ENCODE measurements at places on chromosomes 11 and 22. TPM values are rescaled to one million over a fixed set of nuclear protein-coding genes. Genes with fewer than 3 reads are reported as not detected.

HTR3A gene
- total RNA-seq: not detected

TMEM86A gene
- 1.00 TPM for total RNA-seq

DLG2 gene
- total RNA-seq: 0.93 TPM

LRRC10B gene
- 0.62 TPM for total RNA-seq

OR51B2 gene
- not detected for total RNA-seq

PGA4 gene
- total RNA-seq: not detected

SLC22A8 gene
- total RNA-seq: not detected

MRGPRE gene
- 0.36 TPM for total RNA-seq

TPBGL gene
- total RNA-seq: 1.0 TPM

PRDX5 gene
- total RNA-seq: 128 TPM

LMNTD2 gene
- 2.5 TPM for total RNA-seq

PDGFB gene
- not detected for total RNA-seq

SLC6A5 gene
- total RNA-seq: not detected

SBF1 gene
- 68.5 TPM for total RNA-seq

CRKL gene
- total RNA-seq: 47.6 TPM

CDC42EP2 gene
- total RNA-seq: 0.73 TPM

MYO7A gene
- total RNA-seq: under 0.01 TPM

ZFTA gene
- 8.6 TPM for total RNA-seq

IFITM1 gene
- 715 TPM for total RNA-seq

CFL1 gene
- 1,026 TPM for total RNA-seq

CRYBB3 gene
- total RNA-seq: not detected

GNG3 gene
- total RNA-seq: not detected

GAL3ST1 gene
- 0.77 TPM for total RNA-seq

SAA1 gene
- not detected for total RNA-seq

KRTAP5-9 gene
- total RNA-seq: not detected

CARD18 gene
- total RNA-seq: not detected

PGA5 gene
- total RNA-seq: not detected

IPO7 gene
- 160 TPM for total RNA-seq

GGT1 gene
- 2.6 TPM for total RNA-seq

IGSF9B gene
- not detected for total RNA-seq

CLMP gene
- total RNA-seq: 8.0 TPM

CCDC188 gene
- total RNA-seq: 0.33 TPM

C11orf65 gene
- total RNA-seq: 1.0 TPM

CDHR5 gene
- total RNA-seq: not detected

APOL5 gene
- total RNA-seq: not detected

CTSF gene
- total RNA-seq: 31.8 TPM

NPAS4 gene
- total RNA-seq: not detected

OR2AG2 gene
- 0.34 TPM for total RNA-seq

YPEL4 gene
- total RNA-seq: 0.33 TPM

UBXN1 gene
- total RNA-seq: 59.2 TPM

DRD4 gene
- total RNA-seq: not detected

APOA4 gene
- total RNA-seq: not detected

CD6 gene
- total RNA-seq: under 0.01 TPM

ZNF280B gene
- 14.9 TPM for total RNA-seq

MYH9 gene
- 210 TPM for total RNA-seq

CCDC116 gene
- total RNA-seq: 0.33 TPM

APOA5 gene
- total RNA-seq: not detected
